ELR (cell line): ENCODE measurements at places on chromosomes 2 and 18.

DNA sequence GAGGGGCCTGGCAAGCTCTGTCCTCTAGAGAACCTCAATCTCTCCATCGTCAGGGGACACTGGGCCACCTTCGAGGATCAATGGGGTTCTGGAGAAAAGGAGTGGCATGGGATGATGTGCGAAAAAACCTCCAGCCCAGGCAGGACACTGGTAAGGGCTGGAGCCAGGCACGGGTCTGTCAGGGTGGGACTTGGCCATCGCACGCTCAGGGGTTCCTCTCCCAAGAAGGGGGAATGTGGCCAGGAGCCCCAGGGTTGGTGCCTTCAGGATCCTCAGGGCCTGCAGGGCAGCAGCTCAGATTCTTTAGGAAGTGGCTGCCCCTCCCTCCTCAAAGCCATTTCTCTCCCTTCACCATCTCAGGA lies 46.8 kb upstream of the PLB1 start:
- DNase-seq, result no peak

DNA sequence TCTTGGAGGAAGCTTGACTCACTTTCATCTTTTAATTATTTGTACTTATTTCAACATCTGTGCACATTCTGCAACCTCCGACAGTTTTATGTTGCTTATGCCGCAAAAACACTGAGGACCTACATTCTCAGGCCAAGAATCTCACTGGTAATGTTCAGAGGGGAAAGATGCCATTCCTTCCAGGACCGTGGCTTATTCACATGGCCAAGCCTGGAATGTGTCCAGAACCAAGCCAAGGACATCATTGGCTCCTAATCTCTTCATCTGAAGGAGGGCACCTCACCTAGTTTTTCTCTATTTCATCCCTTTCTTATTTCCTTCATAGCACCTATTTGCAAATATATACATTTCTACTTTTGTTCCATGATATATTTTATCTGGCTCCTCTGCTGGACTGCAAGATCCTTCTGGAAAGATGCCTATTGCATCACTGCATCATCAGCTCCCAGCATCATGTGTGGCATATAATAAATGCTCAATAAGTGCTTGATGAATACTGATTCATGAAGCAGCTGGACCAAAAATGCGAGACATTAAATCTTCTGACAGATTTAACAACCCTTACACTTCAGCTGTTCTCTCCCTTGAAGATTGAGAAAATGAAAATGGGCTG lies 377.1 kb downstream of the TNS1 start:
- DNase-seq, result no peak

GRCh38 chr2:188786368-188786841 lies 187.8 kb upstream of the COL3A1 start:
- DNase-seq, result peak; percentile 83

GRCh38 chr2:20578266-20578894 lies 72.5 kb downstream of the HS1BP3 start:
- DNase-seq, result no peak

DNA sequence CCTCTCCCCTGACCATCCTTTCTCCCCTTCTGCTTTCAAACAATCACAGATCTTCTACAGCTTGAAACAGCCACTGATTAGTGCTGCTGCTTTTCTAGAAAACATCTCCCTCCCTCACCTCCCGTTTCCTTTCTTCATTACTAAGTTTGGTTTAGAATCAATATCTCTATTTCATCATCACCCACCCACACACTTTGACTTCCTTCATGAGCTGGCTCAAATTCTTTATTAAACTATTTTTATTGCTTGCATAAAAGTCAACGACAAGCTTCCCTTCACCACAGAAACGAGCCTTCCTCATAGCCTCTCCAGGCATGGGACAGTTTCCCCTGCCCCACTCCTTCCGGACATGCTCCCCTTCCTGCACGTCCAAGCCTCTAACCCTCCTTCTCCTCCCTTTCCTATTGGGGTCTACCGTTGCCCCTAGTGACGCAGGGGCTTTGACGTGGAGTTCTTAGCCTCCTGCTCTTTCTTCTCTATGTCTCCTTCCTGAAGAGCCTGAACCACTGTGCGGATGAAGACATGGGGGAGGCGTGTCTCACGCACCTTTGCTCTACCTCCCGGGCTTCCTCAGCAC lies 172.0 kb downstream of the AFF3 start:
- peak; percentile 9 for DNase-seq

DNA sequence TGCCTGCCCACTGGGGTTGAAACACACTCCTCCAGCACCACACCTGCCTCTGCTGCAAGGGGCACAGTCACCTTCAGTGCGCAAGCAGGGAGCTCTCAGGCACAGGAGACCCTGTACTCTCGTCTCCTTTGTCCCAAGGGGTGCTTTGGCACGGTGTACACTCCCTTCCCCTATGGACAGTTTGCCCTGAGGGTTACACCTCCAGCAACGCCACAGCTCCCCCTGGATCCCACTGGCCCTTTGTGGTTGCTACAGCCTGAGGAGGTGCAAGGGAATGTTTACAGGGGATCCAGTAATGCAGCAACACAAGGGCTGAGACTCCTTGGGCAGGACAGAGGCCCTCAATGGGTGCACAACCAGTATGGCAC lies 45.2 kb upstream of the FAM117B start:
- no peak for DNase-seq

- DNase-seq, result no peak
These were observed 47.0 kb upstream of the CABLES1 start for GRCh38 chr18:23088310-23088709.

DNA sequence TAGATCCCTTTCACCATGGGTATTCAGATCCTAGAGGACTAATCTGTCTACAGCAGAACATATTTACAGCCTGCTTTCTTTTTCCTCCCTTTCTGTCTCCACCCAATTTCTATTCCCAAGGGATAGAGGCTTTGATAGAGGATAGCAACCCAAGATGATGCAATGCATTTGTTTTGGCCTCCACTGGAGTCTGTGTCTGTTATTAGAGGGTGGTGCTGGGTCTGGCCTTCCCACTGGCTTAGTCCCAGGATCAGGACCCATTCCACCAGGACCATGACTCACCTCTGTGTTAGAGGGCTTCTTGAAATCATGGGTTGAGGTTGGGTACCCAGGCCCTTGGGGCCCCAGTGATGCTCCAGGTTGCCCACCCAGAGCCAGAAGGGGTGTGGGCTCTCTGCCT lies 239.7 kb upstream of the TNP1 start:
- no peak for DNase-seq

DNA sequence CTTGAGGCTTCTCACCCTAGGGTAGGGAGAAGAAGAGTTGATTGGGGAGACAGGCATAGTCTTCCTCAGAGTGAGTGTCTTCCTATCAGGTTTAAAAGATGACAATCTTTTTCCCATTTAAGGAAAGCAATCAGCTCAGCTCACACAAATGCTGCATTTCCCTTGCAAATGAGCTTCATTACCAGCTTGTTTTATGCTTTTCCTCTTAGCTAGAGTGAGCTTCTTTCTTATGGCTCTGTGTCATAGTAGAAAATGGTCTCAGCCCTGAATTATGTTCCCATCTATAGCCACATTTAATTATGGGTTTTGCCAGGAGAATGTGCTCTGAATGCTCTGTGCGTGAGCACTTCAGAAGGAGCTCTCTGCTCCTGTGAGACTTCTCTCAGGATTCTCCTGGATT lies 112.8 kb upstream of the NCK2 start:
- DNase-seq, result no peak

DNA sequence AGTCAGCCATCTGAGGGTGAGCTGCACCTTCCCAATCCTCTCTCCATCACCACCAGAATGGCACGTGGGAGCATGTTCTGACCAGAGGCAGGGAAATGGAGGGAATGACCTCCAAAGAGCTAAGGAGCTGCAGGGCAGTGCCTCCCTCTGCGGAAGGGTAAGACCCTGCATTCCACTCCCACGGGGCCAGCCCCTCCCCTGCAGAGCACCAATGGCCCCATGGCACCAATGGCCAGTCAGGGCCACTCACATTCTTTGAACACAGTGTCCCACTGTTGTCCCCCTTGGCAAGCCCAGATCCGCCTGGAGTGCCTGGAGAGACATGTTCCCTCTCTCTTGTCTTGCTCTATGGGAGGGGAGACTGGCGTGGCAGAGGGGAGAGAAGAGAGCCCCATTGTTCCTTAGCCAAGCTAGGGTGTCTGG lies 164.4 kb downstream of the TNS1 start:
- DNase-seq, result no peak

DNA sequence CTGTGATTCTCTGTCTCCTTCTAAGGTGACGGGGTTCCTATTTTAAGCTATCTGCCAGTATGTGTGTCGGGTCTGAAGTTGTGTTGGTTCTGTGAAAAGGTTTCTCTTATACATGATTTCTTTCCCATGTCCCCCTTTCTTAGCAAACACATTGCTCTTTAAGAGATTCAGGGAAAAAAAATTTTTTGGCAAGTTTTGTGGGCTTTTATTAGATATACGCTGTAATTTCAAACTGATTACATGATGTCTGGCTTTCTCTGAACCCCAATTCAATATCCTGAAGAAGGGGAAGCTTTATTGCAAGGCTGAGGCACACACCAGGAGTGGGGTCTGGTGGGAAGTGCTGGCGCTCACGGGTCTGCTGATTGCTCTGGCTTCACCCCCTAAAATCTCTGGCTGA lies 210.6 kb downstream of the AGPS start:
- DNase-seq, result no peak

DNA sequence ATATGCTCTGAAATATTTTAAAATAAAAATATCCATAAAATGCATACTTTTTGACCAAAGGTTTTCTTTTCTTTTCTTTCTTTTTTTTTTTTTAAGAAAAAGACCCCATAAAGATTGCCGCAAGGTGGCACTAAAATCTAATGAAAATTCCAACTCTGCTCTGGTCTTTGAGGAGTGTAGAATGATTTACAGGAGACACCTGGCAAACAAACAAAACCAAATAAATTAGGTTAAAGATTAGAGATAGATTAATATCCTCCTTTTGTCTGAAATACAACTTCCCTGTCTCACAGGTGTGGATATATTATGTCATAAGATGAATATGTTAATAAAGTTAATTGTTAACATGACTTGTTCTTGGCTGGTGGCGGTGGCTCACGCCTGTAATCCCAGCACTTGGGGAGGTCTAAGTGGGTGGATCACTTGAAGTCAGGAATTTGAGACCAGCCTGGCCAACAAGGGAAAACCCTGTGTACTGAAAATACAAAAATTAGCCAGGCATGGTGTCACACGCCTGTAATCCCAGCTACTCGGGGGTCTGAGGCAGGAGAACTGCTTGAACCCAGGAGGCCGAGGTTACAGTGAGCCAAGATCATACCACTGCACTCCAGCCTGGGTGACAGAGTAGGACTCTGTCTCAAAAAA lies 3.5 kb upstream of the RHOB start:
- peak; percentile 68 for DNase-seq

GRCh38 chr2:207902821-207903220 lies 122.5 kb downstream of the PLEKHM3 start:
- DNase-seq, result no peak

DNA sequence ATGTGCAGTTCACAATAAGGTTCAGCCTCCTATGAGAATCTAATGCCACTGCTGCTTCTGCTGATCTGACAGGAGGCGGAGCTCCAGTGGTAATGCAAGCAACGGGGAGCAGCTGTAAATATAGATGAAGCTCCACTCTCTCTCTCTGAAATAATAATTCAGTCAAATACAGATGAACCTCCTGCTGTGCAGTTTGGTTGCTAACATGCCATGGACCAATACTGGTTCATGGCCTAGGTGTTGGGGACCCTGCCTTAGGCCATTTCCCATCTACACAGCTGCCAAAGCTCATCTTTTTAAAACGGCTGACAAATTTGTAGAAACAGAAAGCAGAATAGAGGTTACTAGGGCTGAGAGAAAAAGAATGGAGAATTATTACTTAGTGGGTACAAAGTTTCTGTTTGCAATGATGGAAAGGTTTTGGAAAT lies 10.7 kb upstream of the HNRNPA3 start:
- no peak for DNase-seq

DNA sequence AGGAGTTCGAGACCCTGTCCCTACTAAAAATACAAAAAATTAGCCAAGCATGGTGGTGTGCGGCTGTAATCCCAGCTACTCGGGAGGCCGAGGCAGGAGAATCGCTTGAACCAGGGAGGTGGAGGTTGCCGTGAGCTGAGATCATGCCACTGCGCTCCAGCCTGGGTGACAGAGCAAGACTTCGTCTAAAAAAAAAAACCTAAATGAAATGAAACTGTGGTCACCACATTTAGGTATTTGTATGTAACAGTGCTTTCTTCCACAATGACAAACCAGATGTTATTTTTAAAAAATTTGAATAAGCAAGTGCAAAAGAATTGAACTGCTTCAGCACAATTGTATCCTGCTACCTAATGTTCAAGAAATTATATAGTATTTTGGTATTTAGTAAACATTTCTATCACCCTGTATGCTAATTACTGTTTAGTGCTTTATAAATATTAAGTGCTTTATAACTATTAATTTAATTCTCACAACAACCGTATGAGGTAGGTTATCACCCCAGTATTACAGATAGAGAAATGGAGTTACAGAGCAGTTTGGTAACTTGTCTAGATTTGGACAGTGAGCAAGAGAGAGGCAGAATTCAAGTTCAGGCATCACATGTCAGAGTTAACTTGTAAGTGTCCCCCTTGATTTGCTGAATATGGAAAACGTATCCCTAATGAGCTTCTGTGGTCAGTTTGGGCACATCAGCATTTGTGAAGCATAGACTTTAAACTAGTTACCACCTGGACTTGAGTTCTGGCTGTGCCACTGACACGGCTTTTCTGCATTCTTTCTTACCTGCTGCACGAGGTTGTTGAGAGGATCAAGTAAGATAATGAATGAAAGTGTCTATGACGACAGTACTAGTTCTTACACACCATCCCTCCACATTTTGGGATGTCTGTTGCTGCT lies 14.4 kb downstream of the PHLPP1 start:
- DNase-seq, result no peak

DNA sequence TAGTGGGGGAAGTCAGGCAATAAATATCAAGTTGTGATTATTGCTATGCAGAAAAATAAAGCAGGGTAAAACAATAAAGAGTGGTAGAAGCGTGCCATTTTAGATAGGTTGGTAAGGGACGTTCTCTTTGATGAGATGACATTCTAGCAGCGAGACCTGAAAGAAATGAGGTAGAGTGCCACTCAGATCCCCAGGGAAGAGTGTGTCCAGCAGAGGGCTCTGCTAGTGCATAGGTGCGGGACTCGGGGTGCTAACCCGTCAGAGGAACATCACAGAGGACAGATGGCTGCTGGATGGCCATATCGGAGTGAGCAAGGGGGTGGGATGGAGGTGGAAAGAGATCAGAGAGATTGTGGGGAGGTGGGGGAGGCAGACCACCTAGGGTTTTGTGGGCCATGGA lies 16.3 kb upstream of the GTF2A1L start:
- peak; percentile 35 for DNase-seq

GRCh38 chr2:133953524-133953923 lies 300.3 kb upstream of the MGAT5 start:
- no peak for DNase-seq

- DNase-seq, result peak; percentile 58
These were observed 111.1 kb upstream of the RBBP8 start for GRCh38 chr18:22822024-22822423.

GRCh38 chr2:34004936-34005335 lies 405.8 kb upstream of the FAM98A start:
- DNase-seq, result no peak

DNA sequence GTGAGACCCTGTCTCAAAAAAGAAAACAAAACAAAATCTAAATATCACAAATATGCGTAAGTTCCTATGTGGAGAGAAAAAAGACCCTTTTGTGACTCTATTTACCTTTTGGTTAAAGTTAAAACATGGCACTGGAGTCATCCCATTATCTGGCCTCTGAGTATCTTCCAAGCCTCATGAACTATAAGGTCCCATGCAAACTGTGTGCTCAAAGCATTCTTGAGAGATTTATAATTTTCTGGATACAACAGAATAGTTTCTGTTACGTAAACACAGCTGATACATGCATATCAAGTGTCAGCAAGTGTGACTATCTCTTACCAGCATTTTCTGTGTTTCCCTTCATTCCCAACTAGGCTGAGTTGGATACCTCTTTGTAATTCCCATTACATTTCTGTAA lies 8.8 kb upstream of the NOSTRIN start:
- no peak for DNase-seq

- no peak for DNase-seq
These were observed 31.5 kb downstream of the SLC25A12 start for GRCh38 chr2:171862501-171862900.
